SIG-M5 (cell line): ENCODE measurements at places on chromosomes 2 and 18.
A peak's percentile ranks its signal among the peaks of the same experiment; 100 is the strongest.

- DNase-seq: no peak
These were observed 200.6 kb downstream of the NRP2 start for GRCh38 chr2:205882806-205883425.

- no peak for DNase-seq
These were observed 78.8 kb downstream of the INSIG2 start for GRCh38 chr2:118167026-118167425.

DNA sequence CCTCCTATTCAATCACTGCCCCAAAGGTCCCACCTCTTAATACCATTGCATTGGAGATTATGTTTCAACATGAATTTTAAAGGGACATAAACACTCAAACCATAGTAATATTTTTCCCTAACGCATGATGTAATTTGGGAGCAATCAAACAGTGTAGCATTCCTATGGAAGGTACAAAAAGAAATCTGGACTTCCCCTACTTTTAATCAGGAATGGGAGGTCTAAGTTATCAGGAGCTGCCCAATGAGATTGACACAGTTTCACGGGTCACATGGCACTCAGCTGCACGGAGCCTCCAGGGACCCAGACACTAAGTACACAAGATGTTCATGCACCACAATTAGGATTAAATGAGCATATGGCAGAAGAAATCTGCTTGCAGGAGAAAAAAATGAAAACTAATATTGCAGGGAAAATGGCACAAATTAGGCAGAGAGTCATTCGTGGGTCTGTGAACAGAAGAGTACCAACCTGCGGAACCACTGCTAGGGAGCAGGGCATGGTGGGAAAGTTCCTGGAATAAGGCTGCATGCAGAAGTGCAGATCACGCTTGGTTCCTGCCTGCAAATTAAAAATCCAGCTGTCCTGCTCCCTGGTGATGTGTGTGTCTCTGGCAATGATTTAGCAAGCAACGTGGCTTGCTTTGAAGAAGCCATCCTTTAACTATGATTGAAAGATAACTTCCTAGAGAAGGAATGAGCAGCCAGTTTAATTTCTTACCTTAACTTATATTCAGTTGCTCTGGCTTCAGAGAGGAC, 326.6 kb upstream of the ID2 start:
- no peak for DNase-seq

- no peak for DNase-seq
These were observed 217.6 kb upstream of the NRP2 start for GRCh38 chr2:205464681-205465080.

DNA sequence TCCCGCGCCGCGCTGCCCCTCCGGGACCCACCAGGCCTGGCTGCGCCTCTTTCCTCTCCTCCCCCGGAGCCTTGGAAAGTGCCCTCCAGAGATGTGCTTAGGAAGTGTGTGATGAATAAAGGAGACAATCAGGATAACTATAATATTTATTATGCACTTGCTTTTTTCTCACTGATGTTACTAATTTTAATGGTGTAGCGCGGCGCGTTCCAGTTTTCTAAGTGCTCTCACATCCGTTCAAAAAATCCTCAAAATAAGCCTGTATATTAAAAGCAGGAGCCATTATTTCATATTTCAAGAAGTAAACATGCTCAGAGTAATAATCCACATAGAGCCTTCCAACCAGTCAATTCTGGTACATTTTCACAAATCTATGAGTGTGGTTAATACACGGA, 941 bp upstream of the MPPE1 start:
- no peak for DNase-seq

- DNase-seq: no peak
These were observed 35.0 kb downstream of the SLC14A2 start for GRCh38 chr18:45650321-45650720.

- DNase-seq: no peak
These were observed at the start of gene TMEM237 for GRCh38 chr2:201643216-201643890. Gene TMEM237, minus strand, starts transcription at chr2:201643503. Its CDS starts 103 bp downstream, at chr2:201643400.

DNA sequence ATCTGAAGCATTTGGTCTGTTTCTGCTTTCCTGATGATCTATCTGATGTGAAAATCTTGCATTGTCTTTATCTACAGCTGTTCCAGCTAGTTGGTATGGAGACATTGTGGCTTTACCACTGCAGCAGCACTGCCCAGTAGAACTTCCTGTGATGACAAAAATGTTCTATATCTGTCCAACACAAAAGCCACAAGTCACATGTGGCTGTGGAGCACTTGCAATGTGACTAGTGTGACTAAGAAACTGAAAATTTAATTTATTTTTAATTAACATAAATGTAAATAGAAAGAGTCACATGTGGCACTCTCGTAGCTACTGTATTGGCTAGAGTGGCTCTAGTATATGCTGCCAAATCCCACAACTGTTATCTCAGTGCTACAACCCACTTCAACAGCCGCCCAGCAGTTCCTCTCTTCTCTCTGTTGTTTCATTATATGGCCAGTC, 425.7 kb downstream of the SETBP1 start:
- peak; percentile 91 for DNase-seq

DNA sequence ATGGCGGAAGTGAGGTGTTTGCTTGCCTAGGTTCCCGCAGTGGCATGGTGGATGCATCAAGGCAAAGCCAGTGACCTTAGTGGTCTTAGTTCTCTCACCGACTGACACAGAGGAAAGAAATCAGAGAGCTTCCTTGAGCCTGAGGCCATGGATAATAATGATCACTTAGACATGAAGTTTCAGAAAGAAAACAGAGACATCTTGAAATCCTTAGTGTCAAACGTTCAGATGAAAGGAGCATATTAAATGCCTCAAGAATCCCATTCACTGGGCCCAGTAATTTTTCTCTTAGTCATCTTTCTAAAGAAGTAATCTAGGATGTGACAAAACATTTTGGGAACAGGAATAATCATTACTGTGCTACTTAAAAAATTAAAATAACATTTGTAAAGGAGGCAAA, 35.2 kb downstream of the COPS8 start:
- DNase-seq: no peak

DNA sequence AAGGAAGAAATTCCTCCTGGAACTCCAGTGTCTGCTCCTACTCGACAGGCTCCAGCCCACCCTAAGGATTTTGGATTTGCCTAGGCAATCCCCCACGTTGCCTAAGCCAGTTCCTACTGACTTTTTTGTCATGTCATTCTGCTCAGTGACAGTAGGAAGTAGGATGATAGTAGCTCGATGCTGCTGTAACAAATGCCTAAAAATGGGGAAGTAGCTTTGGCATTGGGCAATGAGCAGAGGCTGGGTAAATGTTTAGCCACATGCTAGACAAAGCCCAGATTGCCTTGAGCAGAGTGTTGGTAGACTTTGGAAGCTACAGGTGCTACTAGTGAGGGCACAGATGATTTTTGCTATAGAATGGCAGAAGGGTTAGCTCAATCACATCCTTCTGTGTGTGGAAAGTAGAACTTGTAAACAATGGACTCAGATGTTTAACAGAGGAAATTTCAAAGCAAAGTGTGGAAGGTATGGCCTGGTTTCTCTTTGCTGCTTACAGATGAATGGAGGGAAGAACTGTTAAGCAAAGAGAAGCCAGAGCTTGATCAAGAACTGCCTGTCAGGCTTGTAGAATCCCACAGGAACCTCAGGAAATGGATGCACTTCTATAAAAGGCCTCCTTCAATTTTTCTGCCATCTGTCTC, 154.8 kb downstream of the RNF144A start:
- peak; percentile 31 for DNase-seq

GRCh38 chr18:12088731-12089375, 4.8 kb upstream of the ANKRD62 start:
- DNase-seq: no peak

- no peak for DNase-seq
These were observed 591 bp downstream of the SLC16A14 start for GRCh38 chr2:230068016-230068650.

GRCh38 chr2:127401757-127402695, 14.3 kb upstream of the MAP3K2 start:
- DNase-seq: no peak

DNA sequence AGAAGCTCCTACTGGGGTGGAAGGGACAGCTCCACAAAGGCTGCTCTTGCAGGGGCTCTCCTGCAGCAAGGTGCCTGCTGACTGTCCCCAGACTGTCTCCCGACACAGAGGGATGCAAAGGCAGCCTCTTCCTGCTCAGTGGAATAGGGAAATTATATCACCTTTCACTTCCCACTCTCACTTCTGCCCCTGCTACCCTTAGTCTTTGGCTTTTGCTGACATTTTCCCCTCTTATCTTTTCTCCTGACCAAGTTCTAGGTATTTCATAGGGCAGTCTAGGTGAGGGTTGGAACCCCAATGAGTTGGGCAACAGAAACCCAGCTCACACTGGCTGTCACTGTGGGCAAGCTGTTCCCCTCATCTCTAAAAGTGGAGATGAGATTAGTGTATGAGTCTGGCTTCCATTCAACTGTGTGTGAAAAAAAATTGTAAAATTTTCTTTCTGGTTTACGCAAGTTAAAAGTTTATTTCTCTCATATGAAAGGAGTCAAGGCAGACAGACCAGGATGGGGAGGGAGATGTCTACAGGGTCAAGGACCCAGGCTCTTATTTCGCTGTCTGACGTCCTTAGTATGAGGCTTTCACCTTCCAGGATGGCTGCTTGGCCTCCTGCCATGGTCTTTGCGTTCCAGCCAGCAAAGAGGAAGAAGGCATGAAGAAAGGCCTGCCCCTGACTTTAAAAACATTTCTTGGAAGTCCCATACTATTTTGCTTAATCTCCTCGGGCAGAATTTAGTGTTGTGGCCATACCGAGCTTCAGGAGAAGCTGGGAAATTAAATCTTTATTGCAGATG, 7.5 kb upstream of the MOCOS start:
- DNase-seq: no peak

- no peak for DNase-seq
These were observed 207.4 kb upstream of the NRP2 start for GRCh38 chr2:205474741-205475415.

DNA sequence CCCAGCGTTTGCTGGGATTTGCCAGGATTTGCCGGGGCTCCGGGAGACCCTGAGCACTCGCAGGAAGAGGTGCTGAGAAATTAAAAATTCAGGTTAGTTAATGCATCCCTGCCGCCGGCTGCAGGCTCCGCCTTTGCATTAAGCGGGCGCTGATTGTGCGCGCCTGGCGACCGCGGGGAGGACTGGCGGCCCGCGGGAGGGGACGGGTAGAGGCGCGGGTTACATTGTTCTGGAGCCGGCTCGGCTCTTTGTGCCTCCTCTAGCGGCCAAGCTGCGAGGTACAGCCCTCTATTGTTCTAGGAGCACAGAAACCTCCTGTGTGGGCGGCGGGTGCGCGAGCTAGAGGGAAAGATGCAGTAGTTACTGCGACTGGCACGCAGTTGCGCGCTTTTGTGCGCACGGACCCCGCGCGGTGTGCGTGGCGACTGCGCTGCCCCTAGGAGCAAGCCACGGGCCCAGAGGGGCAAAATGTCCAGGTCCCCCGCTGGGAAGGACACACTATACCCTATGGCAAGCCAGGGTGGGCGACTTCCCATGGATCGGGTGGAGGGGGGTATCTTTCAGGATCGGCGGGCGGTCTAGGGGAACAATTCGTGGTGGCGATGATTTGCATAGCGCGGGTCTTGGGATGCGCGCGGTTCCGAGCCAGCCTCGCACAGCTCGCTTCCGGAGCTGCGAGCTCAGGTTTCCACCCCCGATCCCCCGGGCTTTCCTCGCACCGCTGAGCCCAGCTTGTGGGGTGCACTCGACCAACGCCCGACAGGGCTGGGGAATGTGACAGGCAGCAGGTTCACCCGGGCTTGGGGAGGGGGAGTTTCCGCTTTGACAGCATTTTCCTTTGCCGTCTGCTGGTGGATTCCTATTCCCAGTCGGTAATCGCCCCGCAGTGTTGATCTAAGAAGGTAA, 2.8 kb downstream of the ONECUT2 start:
- DNase-seq: peak; percentile 69

DNA sequence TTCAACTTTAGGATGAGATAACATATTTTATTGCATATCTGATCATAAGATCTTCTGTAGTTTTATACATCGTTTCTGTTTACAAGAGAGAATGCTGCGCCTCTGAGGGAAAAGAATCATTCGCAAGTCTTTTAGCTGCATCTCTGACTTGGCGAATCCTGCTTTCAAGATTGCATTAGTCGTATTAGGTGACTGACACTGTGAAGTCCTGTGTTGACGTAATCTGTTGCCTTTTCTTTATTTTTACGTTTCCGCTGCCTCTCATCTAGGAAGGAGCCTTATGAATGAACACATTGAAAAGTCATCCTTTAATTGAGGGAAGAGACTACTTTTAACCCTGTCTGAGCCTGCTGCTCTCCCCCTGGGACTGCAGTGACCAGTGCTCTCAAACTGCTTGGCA, 101.5 kb downstream of the LDLRAD4 start:
- no peak for DNase-seq

DNA sequence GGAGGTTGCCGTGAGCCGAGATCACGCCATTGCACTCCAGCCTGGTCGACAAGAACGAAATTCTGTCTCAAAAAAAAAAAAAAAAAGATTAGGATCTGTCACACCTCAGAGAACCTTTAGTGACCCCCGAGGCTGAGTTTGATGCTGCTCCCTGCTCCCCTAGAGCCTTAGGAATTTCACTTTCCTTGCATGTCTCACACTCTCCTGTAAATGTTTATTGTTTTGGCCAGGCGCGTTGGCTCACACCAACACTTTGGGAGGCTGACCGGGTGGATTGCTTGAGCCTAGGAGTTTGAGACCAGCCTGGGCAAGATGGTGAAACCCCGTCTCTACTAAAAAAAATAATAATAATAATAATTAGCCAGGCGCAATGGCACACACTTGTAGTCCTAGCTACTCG, 31.5 kb downstream of the SRSF7 start:
- DNase-seq: no peak

DNA sequence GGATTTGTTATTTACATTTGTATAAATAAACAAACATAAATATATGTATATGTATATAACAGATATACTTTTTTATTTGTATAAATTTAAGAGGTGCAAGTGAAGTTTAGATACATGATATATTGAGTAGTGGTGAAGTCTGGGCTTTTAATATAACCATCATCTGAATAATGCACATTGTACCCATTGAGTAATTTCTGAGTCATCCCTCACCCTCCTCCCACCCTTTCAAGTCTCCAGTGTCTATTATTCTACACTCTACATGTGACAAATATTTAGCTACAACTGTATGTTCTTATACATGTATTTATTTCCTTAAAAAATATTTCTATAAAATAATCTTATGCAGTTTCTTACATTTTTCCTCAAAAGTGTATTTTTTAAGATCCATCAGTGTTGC, 358.7 kb upstream of the TFPI start:
- DNase-seq: no peak

- no peak for DNase-seq
These were observed 118.3 kb downstream of the FMNL2 start for GRCh38 chr2:152453129-152453911.

- no peak for DNase-seq
These were observed 93.4 kb downstream of the CDH19 start for GRCh38 chr18:66510357-66511045.

GRCh38 chr18:58527285-58527951, 101.5 kb downstream of the ALPK2 start:
- no peak for DNase-seq
